ENCODE measurements at places on chromosomes 16 and 17. TPM values are rescaled to one million over a fixed set of nuclear protein-coding genes. Genes with fewer than 3 reads are reported as not detected.

DNA sequence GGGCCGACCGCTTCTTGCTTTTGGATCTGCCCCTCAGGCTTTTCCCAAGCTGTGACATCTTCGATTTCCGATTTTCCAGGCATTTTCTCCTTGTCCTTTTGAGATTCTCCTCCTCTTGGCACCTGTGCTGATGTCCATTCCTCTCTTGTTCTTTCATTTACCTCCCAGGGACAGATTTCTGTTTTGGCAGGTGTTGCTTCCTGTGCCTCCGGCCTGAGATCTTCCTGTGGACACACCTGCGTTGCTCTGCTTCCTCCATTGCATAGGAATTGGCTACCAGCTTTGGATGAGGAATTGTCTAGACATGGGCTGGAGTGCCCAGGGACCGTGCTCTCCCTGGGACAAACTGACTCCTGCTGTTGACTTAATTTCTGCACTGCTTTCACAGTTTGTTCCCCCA, 15.1 kb downstream of the GPR179 start:
- H3K27me3 ChIP-seq, result peaks cover 2% of the 10 kb centered on the region
- no peak for DNase-seq

GRCh38 chr16:12094537-12095265, 118.2 kb downstream of the SNX29 start:
- no peak overlapping the region for H3K27ac ChIP-seq
- no peaks in the 10 kb centered on the region for H3K36me3 ChIP-seq
- H3K4me1 ChIP-seq, result peaks cover 10% of the 10 kb centered on the region
- no peak overlapping the region for H3K4me3 ChIP-seq

DNA sequence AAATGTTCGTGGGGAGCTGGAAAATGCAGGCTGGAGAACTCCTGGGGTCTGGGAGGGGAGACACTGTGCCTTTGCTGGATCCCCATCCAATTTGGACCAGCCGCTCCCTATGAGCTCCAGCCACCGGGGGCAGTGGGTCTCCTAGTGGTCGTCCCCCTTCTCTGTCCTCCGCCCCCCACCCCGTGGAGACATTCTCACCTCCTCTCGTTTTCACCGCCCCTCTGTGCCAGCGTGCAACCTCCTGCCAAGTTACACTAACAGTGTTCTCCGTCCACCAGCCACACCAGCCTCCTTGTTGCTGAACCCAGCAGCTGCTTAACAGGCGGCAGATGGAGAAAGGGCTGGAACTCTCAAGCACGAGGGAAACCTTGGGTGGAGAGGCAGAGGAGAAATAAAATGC, 67.4 kb upstream of the SOX9 start:
- no peaks in the 10 kb centered on the region for H3K36me3 ChIP-seq
- no peak overlapping the region for H3K4me3 ChIP-seq
- H3K4me1 ChIP-seq, result no peaks in the 10 kb centered on the region
- DNase-seq, result no peak
- no peaks in the 10 kb centered on the region for H3K27me3 ChIP-seq

- peaks cover 3% of the 10 kb centered on the region for H3K36me3 ChIP-seq
- H3K27me3 ChIP-seq, result peaks cover 9% of the 10 kb centered on the region
- H3K4me1 ChIP-seq, result peaks cover 11% of the 10 kb centered on the region
- H3K4me3 ChIP-seq, result peak overlapping the region; percentile 38
- peak overlapping the region; percentile 70 for H3K27ac ChIP-seq
- DNase-seq, result no peak
These were observed 10.4 kb downstream of the GALK1 start for GRCh38 chr17:75754378-75755204.

The NATD1 gene
- 1.7 TPM for total RNA-seq

The KCNJ2 gene
- total RNA-seq, result not detected
